CD8-positive, alpha-beta T cell (primary cell): ENCODE measurements at places on chromosomes 7 and 10. TPM values are rescaled to one million over a fixed set of nuclear protein-coding genes. Genes with fewer than 3 reads are reported as not detected.

Gene ZNF425
- total RNA-seq: 0.52 TPM

Gene PARD3
- total RNA-seq: 0.08 TPM

Gene CPVL
- 0.50 TPM for total RNA-seq

Gene CCNY
- total RNA-seq: 77.3 TPM

Gene CPEB3
- total RNA-seq: 1.1 TPM

Gene SRRM3
- not detected for total RNA-seq

Gene SPOCK2
- total RNA-seq: 922 TPM

Gene GDF2
- total RNA-seq: not detected

Gene ANKRD1
- total RNA-seq: not detected

Gene ZNF727
- total RNA-seq: not detected

Gene RBP4
- not detected for total RNA-seq

Gene CALHM2
- total RNA-seq: 1.7 TPM

Gene TNS3
- 0.24 TPM for total RNA-seq

Gene ZPBP
- not detected for total RNA-seq

Gene CPA4
- total RNA-seq: not detected

Gene RSPH10B
- total RNA-seq: not detected

Gene SDK1
- 0.24 TPM for total RNA-seq
